ENCODE measurements at places on chromosomes 1 and 21. TPM values are rescaled to one million over a fixed set of nuclear protein-coding genes. Genes with fewer than 3 reads are reported as not detected.

- no peak for DNase-seq
Observed at GRCh38 chr21:26070822-26071425, 99.6 kb downstream of the APP start.

- DNase-seq = no peak
Observed at GRCh38 chr21:38142224-38142623, 114.6 kb upstream of the KCNJ15 start.

DNA sequence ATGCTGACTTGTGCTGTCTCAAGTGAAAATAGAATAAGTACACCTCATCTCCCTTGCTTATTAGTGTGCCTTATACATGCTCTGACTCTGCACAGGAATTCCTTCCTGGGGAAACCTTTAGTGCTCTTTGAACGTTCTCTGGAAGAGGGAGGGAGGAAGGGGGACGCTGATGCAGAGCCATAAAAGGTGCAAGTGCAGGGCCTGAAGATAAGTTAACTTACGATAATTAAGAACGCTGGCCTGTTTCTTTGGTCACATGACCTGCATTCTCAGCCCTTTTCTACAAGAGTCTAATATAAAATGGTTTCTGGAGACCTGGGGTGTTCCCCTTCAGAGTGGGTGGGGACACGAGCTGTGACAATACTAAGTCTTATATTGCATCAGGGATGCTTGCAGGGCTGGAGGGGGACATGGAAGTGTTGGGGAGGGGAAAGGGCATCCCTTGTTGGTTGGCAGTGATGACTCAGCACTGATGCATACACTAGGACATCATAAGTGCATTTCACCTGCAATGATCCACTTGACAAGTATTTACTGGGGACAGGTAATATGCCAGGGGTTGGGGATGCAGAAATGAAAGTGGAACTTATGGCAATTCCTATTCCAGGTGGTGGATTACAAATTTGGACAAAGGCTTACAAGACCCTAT lies 26.3 kb upstream of the KIAA0040 start:
- no peak for DNase-seq

GRCh38 chr1:156608981-156609380 lies 7.7 kb upstream of the GPATCH4 start:
- DNase-seq = no peak

DNA sequence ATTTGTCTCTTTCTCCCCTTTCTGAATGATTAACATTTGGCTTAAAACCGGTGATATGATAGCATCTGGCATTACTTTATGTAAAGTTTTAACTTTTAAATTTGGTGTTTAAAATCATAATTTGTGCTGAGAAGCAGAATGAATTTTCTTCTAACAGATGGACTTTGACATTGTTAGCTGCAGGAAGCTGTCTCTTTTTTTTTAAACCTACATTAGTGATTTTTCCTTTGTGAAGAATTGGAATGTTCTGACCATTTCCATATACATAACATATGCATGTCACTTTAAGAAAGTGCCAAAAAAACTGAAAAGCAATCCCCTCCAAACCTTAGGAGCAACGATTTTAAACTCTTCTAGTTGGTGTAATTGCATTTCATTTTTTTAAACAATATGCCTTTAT lies 22.2 kb downstream of the F3 start:
- no peak for DNase-seq

TMEM200B gene
- not detected for total RNA-seq

HTR6 gene
- not detected for total RNA-seq

MX2 gene
- 7.9 TPM for total RNA-seq

B3GALT2 gene
- not detected for total RNA-seq

CD1E gene
- total RNA-seq = not detected

PWP2 gene
- total RNA-seq = 69.6 TPM
